Fibroblast of skin of back (primary cell): ENCODE measurements at places on chromosomes 3 and 15.

- no peak for DNase-seq
Observed at GRCh38 chr3:25817107-25817506, 27.2 kb downstream of the OXSM start.

DNA sequence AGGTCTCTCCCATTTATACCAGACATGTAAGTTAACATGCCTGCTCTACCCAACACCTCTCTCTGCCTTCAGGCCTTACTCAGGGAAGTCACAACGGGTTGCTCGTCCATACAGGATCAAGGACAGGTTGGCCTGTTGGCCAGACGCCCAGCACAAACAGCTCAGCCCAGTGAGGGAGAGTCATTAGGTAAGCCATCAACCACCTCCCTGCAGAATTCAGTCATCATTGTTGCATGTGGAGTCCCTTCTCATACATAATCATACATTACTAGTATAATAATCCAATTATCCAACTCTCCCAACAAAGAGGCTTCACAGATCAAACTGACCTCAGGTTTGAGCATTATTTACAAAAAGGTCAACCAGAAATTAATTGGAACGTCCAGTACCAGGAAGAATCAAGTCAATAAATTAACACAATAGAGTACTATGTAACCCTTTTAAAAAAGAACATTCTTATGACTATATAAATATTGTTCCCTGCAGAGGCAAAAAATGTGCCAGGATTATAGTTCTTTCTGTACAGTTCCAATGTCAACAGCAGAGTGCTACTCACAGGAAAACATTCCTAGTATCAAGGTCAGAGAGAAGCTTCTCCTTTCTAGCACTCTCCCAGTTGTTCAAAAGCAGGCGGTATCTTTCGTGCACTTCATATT is 33.2 kb downstream of the HOMER2 start:
- peak; percentile 38 for DNase-seq

- DNase-seq: peak; percentile 65
Observed at GRCh38 chr3:11592445-11593298, 51.0 kb downstream of the VGLL4 start.

- DNase-seq: no peak
Observed at GRCh38 chr3:158925021-158925420, 123.2 kb downstream of the MFSD1 start.

GRCh38 chr3:153257673-153258351 is 95.8 kb downstream of the RAP2B start:
- DNase-seq: peak; percentile 63

DNA sequence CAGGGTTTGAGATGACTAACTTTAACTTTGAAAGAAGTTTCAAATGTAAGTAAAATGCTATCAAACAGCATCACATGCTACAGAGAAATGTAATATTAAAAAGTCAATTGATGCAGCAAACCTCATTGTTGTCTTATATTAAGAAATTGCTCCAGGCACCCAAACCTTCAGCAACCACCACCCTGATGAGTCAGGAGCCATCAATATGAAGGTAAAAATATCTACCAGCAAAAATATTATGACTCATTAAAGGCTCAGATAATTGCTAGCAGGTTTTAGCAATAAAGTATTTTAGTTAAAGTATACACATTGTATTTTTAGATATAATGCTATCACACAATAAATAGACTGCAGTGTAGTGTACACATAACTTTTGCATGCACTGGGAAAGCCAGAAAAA is 746.3 kb downstream of the ZPLD1 start:
- DNase-seq: peak; percentile 18

GRCh38 chr3:179652447-179653095 is at the start of gene USP13:
TSS of gene USP13 (plus strand) at chr3:179653040. CDS start at chr3:179653226, 186 bp downstream.
- peak; percentile 87 for DNase-seq

- DNase-seq: no peak
Observed at GRCh38 chr3:61948699-61949305, 387.4 kb downstream of the PTPRG start.

DNA sequence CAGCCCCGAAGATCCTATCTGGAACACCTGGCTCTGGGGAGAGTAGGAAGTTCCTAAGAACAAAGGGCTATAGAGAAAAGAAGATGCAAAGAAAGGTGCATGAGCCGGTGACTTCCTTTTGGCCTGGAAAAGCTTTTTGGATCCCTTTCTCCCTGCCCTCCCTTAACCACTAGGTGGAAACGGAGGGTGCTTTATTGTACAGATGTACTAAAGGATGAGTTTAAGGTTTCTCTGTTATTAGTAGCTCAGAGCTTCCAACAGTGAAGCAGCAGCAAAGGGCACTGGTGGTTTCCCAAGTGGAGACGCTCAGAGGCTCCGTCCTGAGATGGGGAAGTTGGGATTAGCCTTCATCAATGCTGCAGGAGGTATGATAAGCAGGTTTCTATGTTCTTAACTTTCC is 5.9 kb upstream of the ADGRG7 start:
- DNase-seq: peak; percentile 45

DNA sequence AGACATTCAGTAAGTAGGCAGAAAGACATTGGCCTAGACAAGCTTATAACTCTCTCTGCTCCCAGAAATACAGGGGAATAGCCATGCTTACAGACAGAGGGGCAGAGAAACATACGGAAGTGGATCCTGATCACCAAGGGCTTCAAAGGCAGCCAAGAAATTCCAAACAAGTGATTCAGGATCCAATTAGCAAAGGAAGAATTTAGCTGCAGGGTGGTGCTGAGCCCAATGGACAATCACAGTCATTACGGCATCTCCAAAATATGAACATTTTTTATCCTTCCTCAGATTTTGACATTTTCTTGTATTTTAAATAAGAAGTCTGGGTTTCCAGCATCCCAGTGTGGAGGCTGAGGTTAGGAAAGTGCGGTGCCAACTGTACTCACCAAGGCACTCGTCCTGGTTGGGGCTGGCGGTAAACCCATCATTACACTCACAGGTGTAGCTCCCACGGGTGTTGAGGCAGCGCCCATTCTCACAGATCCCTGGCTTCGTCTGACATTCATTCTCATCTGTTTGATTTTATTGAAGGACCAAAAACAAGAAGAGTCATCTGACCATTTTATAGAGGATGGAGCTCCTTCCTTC is 96.8 kb downstream of the DUT start:
- peak; percentile 91 for DNase-seq

DNA sequence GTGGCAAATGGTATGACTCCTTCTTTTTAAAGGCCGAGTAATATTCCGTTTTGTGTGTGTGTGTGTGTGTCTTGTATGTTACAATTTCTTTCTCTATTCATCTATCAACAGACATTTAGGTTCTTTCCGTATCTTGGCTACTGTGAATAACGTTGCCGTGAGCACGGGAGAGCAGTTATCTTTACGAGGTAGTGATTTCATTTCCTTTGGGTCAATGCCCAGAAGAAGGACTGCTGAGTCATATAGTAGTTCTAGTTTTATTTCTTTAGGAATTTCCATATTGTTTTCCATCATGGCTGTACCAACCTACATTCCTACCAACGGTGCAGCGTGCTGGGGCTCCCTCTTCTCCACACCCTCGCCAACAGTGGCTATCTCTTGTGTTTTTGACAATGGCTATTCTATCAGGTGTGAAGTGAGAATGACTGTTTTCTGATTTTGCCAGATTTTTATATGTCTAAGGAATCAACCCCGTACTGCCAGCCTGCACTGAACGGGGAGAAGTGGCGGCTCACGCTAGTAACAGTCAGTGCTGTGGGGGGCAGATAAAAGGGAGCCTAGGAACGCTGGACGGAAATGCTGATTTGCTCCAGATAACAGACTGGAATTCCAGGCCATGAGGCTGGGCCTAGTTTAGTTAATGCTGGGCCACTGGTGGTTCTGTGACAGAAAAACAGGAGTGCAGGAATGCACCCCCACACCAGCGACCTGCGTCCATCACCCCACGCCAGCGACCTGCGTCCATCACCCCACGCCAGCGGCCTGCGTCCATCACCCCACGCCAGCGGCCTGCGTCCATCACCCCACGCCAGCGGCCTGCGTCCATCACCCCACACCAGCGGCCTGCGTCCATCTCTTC is 168.1 kb downstream of the XXYLT1 start:
- DNase-seq: peak; percentile 96

DNA sequence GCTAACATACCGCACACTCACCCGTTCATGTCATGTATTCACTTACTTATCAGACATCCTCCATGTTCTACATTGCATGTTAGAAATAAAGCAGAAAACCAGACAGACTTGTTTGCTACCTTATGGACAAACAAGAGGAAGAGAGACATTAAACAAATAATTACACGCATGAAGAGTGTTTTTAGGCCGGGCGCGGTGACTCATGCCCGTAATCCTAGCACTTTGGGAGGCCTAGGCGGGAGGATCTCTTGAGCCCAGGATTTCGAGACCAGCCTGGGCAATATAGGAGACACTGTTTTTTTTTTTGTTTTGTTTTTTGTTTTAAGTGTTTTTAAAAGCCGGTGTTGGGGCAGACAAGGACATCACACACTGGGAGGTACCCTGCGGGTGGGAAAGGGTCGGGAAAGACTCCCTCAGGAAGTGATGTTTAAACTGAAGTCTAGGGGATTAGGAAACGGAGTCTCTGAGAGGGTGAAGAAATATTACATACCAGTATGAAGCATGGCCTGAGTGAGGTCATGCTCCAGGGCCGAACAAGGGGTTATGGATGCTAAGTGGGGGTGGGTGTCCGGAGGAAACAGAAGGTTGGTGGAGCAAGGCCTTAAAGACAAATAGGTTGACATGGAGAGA is 2.1 kb upstream of the USP3 start:
- DNase-seq: no peak

DNA sequence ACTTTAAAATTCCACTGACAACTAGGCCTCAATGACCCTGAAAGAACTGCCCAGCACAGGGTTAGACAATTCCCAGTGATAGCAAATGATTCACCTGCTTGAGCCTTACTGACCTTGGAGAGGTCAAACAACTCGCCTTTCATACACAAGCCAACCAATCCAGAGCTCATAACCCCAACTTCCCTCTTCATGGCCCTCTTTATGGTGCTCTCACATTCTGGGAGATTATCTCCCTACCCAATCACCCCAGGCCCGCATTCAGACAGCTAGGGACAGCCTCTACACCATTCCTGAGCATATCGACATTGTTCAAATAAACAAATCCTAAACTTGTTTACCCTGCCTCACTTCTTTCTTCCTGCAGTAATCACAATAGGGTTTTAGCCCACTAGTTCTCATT is 32.2 kb upstream of the COLQ start:
- DNase-seq: no peak

DNA sequence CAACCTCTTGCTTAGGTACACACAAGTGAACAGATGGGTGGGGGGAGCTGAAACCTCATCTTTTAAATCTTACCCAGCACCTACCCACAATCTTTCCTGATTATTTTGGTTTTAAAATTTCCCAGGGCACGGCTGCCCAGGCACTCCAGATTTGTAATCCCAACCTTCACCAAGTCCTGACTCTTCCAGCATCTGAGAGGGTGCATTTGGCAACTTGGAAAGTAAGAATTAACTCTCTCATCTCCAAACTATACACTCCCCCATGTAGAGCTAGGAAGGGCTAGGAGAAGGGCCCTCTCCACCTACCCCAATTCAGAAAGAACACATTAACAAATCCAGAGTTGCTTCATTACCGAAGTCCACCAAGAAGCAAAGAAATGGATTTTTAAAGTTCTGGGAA is 41.7 kb upstream of the PRICKLE2 start:
- no peak for DNase-seq

DNA sequence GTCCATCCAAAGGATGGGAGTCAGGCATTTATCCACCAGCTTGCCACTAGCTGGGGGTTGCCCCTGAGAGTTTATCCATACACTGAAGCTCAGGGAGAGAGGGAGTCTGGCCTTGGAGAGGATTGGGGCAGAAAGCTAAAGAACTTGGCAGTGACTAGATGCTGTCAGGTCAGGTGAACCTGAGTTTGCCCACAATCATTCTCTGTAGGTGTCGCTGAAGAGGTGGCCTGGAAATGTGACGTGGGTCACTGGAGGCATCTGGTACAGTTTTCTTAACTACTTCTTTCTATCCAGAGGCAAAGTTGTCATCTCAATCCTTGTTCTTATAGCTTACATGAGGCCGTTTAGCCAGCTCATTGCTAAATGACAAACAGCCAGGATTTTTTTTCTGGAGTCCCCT is 298.0 kb upstream of the CTNNB1 start:
- no peak for DNase-seq

DNA sequence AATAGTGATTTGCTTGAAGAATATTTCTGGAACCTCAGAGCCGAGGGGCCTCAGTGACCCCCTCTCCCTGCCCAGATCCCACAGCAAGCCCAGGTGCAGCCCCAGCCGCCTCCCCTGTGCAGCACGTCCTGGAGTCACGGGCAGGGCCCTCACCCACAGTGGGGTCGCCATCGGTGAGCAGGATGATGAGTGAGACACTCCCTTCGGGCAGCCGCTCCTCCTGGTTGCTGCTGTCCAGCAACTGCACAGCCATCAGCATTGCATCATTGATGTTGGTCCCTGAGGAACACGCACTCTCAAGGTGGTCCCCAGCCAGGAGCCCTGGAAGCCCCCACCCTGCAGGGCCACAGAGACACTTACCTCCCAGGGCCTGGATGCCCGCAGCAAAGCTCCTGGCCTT is 6.4 kb downstream of the ITIH4 start:
- no peak for DNase-seq

- peak; percentile 78 for DNase-seq
Observed at GRCh38 chr3:32453346-32453745, 49.3 kb downstream of the CMTM6 start.

- DNase-seq: peak; percentile 62
Observed at GRCh38 chr3:116339441-116340028, 105.8 kb downstream of the LSAMP start.

GRCh38 chr15:68371160-68371559 is 60.8 kb downstream of the ITGA11 start:
- no peak for DNase-seq

DNA sequence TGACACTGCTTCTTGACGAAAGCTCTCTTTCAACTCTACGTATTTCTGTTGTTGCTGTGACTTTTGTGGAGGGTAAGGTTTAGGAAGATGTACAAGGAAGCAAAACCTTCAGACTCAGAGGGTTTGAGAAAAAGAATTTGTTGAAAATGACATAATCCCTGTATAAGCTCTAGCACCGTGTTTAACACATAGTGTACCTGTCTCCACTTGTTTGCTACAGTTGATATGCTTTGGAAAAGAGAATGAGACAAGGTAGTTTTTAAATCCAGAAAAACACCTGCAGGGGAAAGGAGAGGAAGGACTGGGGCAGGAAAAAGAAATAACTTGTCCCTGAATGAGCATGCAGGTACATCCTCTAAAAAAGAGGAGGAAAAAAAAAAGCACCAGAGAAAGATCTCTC is 29.6 kb upstream of the CP start:
- DNase-seq: no peak

DNA sequence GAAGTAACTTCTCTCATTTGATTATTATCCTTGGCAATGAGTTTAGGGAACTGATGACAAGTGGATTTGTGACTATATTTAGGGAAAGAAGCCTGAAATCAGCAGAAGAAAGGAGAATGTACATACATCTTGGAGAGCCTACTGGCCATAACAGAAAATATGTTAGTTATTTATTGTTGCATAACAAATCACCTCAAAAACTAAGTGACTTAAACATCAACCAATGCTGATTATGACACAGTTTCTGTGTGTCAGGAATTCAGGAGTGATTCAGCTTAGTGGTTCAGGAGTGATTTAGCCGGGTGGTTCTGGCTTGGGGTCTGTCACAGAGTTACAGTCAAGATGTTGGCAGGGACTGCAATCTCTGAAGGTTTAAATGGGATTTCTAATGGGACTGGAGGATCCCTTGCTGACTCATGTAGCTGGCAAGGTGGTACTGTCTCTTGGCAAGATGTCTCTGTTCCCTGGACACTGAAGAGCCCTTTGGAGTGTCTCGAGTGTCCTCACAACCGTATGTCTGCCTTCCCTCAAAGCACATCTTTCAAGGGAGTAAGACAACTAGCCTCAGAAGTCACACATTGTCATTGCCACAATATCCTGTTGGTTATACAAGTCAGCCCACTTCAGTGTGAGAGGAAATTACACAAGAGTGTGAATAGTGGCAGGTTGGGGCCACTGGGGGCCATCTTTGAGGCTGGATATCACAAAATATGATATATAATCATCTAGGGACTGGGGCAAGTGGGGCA is 248.9 kb downstream of the SV2B start:
- DNase-seq: no peak
